ACHN (cell line): ENCODE measurements at places on chromosomes 3 and 15.
A peak's percentile ranks its signal among the peaks of the same experiment; 100 is the strongest.

DNA sequence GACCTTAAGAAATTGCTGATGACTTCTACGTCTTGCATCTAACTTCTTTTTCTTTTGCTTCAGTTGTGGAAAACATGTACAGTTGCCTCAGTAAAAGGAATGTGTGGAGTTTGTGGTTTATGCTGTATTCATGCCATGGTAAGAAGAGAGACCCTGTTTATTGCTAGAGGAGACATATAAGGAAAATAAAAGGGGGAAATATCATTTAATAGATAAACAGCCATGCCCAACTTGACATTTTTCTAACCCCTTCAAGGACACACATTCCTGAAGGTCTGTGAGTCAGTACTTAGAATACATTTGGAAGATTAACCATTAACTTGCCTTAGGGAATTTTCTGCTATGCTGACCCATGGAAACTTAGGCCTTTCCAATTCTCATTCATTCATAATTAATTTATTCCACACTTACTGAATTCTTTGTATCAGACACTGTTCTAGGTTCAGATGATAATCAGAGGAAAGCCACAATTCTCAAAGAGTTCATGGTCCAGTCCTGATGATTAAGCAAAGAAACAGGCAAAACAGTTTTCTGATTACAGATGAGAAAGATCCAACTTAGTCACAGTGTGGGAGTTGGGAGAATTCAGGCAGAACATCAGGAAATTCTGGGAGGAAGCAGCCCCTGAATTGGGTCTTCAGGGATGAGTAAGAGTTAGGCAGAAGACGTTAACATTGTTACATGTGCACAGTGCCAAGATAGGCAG, 329.8 kb upstream of the RASGRP1 start:
- DNase-seq, result peak; percentile 95

DNA sequence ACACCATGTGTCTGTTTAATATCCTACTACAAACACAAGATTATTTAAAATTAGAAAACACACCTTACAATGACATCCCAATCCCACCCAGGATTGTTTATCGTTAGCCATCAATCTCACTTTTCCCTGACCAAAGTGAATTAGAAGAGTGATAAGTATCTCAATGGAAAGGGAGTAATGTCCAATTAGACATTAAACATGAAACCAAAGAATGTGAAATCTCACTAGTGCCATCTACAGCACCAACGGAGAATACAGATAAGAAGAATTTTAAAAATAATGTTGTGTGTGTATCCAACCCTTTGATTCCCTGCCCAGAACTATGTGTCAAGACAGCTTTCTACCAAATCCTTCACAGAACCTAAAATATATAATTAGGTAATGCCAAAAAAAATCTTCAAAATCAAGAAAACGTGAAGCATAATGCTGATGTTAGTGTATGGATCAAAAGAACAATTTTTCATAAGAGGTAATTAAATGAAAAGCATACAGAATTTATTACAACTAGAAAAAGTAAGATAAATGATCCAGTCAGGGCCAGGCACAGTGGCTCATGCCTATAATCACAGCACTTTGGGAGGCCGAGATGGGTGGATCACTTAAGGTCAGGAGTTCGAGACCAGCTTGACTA, 64.2 kb downstream of the SCAPER start:
- peak; percentile 44 for DNase-seq

GRCh38 chr15:83697716-83698115, 43.8 kb downstream of the ADAMTSL3 start:
- DNase-seq, result peak; percentile 16

DNA sequence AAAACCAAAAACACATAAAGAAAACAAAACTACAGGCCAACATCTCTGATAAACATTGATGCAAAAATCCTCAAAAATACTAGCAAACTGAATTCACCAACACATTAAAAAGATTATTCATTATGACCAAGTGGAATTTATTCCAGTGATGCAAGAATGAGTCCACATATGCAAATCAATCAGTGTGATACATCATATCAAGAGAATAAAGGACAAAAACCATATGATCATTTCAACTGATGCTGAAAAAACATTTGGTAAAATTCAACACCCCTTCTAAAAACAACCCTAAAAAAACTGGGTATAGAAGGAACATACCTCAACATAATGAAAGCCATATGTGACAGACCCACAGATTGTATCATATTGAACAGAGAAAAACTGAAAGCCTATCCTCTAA, 265.6 kb upstream of the DCBLD2 start:
- no peak for DNase-seq

GRCh38 chr15:66760968-66761725, 59.1 kb downstream of the SMAD6 start:
- DNase-seq, result no peak

GRCh38 chr3:4894891-4895530, 84.2 kb upstream of the BHLHE40 start:
- DNase-seq, result no peak

- peak; percentile 16 for DNase-seq
Measured at GRCh38 chr3:12840591-12841148, 695 bp downstream of the RPL32 start.

- no peak for DNase-seq
Measured at GRCh38 chr15:67307156-67307555, 52.6 kb downstream of the IQCH start.

- DNase-seq, result no peak
Measured at GRCh38 chr15:67063689-67064606, 1.5 kb upstream of the SMAD3 start.

DNA sequence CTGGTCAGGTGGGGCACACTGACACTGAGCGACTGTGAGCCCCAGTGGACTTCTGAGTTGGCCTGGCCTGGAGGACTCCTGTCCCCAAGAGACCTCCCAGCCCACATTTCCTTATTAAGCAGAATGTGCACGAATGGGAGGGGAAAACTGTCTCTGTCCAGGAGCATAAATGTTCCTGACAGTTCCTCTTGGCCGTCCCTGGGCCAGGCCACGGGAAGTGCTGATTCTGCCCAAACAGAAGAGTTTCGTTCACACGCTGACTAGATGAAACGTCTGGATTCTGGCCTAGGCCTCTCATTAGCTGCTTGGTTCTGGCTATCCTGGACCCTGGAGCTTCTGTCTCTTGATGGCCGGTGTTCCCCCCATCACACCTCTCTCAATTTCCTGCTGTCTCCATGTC, 29.5 kb upstream of the APEH start:
- DNase-seq, result no peak

DNA sequence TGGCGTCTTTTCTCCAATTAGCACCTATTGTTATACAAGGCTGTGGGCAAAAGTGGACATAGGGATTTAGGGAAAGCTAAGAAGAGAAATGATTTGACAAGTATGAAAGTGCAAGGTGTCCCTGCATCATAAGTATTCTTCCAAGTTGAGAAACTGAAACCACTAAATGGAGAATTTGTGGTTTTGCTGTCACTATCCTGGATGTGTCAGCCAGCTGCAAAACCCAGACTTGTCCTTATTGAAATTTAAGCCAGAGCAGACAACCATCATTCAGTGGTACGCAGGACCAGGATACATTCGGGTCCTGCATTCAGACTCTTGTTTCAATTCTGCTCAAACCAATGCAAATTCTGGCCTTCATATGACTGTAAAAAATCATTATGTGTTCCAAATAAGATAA, 384.8 kb upstream of the TGFBR2 start:
- no peak for DNase-seq

DNA sequence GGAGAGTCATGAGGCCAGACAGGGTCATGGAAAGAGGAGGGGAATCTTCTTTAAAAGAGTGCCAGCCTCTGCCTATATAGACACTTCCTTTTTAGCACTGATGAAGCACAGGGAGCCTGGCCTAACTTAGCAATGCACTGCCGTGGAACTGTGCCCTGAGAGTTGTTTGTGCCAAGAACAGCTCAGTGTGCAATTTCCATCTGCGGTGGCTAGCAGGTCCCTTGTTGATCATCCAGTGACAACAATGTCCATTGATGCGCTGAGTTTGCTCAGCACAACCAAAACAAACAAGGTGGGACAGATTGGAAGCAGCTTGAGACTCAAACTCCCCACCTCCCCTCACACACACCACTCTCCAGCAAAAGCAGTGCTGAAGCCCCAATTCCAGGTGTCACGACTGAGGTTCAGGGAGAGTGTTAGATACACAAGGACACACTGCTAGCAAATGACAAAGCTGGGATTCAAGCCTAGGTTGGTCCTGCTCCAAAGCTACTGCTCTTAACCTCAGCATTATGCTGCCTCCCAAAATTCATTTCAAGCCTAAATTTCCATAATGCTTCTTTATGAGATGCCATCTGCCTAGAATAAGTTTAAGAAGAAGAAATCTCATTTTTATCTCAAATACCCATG, 316.6 kb upstream of the UBE2E2 start:
- no peak for DNase-seq

- DNase-seq, result no peak
Measured at GRCh38 chr15:62517541-62517940, 352.5 kb upstream of the C2CD4B start.

DNA sequence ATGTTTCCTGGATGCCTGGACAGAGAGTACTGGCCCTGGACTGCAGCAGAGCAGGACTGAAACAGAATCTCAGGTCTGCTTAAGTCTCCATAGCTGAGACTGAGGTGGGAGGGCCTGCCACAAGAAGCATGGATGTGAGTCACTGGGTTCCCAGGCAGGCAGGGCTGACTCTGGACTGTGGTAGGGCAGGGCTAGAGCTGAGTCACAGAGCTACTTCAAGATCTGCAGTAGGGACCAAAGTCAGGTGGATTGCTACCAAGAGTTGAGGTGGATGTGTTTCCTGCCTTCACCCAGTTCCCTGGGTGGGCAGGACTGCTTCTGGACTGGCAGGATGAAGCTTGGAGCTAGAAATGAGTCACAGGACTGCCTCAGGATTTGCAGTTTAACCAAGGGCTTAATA, 282.9 kb downstream of the AGBL1 start:
- DNase-seq, result peak; percentile 1

DNA sequence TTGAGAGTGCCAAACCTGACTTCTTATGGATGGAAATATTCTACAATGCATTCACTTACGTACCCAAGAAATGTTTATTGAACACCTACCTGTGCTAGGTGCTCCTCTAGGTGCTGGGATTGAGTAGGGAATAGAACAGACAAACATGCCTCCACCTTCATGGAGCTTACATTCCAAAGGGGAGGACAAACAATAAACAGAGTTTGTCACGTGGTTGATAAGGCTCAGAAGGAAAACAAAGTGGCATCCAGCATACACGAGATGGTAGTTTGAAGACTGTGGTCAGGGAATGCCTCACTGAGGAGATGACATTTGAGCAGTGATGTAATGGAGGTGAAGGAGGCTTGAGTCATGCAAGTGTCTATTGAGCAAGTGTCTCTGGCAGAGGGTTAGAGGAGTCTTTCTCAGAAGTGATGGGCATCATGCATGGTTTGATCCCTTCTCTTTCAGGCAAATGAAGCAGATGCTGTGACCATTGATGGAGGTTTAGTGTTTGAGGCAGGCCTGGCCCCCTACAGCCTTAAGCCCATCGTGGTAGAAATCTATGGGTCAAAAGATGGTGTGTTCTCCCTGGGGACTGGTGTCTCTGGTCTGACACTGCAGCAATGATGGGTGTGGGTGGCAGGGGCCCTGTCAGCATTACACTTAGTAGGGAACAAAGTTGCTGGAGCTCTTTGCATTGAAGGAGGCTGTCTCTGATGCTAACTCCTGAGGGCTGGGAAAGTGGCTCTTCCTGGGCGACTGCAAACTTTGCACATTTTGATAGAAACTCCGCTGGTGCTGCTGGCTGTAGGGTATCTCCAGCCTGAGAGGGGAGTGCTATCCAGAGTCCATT, 29.7 kb upstream of the TOPBP1 start:
- no peak for DNase-seq

DNA sequence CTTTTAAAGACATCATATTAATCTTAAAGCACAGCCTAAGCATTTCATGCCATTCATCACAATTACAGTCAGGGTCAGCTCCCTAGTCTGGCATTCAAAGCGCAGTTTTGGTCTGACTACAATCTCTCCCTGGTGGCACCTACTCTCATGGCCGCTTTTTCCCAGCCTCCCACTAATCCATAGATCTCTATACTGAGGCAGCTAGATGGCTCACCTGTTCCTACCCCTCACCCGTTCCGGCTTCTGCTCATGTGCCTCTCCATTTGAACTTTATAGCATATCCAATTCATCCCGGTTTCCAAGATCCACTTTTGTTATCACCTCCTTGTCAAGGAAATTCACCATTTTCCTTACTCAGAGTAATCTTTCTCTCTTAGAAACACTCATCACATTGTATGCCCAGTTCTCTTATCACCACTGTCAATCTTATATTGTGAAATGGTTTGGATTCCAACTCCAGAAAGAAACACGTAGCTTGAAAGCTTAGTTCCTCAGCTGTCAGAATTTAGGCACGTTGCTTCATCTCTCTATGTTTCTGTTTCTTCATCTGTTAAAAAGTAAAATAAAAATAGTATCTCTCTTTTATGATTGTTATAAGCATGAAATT, 220.0 kb upstream of the UBE2E2 start:
- no peak for DNase-seq

DNA sequence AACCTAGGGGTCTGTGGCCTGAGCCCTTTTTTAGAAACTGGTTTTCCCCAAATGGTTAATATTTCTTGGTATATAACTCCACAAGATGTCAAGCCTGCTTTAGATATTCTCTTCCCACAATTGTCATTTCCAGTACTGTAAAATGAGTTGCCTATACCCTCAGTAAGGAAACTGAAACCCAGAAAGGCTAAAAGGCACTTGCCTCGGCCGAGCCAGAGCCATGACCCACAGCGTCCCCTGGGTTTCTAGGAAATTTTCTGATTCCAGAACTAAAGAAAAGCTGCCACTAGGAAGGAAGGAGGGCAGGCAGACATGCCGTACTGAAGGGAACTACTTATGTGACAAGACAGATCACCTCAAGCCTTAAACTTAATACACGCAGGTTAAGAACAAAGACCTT, 59.1 kb downstream of the ATP8B4 start:
- no peak for DNase-seq
